ENCODE measurements at places on chromosomes 7 and 10.

GRCh38 chr10:105675333-105675732 is 1034.2 kb downstream of the SORCS3 start:
- DNase-seq: no peak

GRCh38 chr10:24882047-24882698 is 70.2 kb downstream of the PRTFDC1 start:
- no peak for DNase-seq

DNA sequence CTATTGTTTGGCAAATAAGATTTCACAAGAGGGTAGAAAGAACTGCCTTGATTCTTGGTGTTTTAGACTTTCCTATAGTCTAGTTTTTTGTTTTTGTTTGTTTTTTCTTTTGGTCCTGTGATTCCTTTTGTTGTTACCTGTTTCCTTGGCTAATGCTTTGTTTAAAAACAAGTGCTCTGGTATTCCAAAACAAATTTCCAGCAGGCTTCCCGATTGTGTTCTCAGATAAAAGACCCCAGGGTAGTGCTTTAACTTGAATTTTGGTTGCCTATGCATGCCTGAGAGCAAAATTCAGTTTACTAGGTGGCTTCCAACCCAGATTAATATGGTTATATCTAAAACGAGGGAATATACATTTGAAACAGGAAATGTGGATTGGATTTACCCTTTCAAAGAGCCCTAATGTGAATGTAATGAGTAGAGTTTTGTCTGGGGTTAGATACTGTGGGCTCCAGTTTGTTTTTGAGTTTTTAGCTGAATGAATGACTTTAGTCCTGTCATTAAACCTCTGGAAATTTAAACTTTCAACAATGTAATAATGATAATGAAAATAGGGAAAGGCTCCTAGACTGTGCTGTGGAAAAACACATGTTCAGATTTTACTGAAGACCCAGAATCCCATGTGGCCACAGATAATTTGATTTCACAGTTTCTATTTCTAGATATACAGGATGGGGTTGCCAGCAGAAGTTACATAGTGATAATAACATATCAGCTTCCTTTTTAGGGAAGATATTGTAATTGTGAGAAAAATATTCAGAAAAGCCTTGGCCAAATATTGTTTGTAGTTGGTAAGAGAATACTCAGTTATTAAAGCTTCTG is 23.9 kb downstream of the AUTS2 start:
- DNase-seq: no peak

GRCh38 chr7:142516038-142516501 is 233.2 kb upstream of the PRSS1 start:
- peak; percentile 30 for DNase-seq

GRCh38 chr10:130009228-130009627 is 45.2 kb upstream of the EBF3 start:
- DNase-seq: no peak

- no peak for DNase-seq
Observed at GRCh38 chr7:39934132-39934531, 15.9 kb upstream of the CDK13 start.

DNA sequence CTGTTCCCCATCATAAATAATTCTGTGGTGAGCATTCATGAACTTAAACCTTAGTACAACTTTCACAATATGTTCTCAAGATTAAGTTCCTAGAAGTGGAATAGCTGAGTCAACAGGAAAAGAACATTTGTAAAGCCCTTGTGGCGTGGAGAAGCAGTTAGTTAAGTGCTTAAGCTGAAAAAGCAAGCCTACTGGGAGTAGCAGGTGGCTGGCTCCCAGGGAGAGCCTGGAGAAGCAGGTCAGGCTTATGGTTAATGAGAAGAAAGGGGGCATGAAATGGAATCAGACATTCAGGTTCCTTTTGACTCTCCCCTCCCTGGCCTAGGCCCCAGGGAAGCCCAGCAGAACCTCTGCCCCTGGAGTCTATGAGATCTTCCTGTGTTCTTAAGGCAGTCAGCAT is 35.3 kb downstream of the VSTM4 start:
- DNase-seq: no peak

GRCh38 chr10:109953766-109954165 is 30.5 kb upstream of the XPNPEP1 start:
- peak; percentile 26 for DNase-seq

- no peak for DNase-seq
Observed at GRCh38 chr10:17375936-17376584, 78.3 kb downstream of the ST8SIA6 start.

- DNase-seq: no peak
Observed at GRCh38 chr7:135158141-135158655, 10.3 kb downstream of the TMEM140 start.

DNA sequence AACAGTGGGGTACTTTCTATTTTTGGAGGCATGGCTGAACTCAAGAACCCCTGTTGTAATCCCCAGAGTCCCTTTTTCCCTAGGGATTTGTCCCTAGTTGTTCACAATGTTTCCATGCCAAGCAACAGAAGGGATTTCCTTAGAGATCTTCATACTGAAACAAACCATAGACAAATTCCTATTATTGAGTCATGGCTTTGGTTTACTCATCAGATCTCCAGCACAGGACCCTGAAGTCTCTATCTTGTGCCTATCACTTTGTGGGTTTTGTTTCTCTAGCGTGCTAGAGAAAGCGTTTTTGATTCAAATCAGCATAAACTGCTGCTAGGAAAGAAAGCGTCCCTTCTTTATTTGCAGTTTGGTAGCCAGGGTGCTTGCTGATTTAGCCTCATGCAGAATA is 165.0 kb downstream of the BAMBI start:
- DNase-seq: no peak

- no peak for DNase-seq
Observed at GRCh38 chr10:70324951-70325781, 41.4 kb upstream of the NPFFR1 start.

DNA sequence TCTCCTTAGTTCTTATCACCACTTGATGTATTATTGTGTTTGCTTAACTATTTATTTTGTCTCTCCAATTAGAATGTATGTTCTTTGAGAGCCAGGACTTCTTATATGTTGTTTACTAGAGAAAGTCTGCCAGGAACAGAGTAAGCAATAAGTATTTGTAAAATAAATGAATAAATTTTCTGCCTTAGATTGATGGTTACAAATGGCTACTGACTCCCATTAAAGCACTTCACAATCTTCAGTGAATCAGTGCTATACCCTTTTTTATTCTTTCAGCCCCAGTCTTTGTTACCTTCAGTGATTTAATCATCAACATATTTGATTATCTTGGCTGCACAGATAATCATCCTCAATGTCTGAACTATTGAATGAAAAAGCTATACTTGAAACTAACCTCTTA is 197.1 kb upstream of the TMEM196 start:
- no peak for DNase-seq

- DNase-seq: no peak
Observed at GRCh38 chr10:124911124-124912067, 30.5 kb upstream of the ZRANB1 start.

- no peak for DNase-seq
Observed at GRCh38 chr10:111973306-111973705, 210.3 kb downstream of the GPAM start.

- DNase-seq: no peak
Observed at GRCh38 chr10:132920101-132920925, 22.1 kb downstream of the CFAP46 start.

- no peak for DNase-seq
Observed at GRCh38 chr10:128078136-128078969, 47.9 kb downstream of the MKI67 start.

- no peak for DNase-seq
Observed at GRCh38 chr10:47260505-47261111, 39.4 kb upstream of the GDF10 start.

DNA sequence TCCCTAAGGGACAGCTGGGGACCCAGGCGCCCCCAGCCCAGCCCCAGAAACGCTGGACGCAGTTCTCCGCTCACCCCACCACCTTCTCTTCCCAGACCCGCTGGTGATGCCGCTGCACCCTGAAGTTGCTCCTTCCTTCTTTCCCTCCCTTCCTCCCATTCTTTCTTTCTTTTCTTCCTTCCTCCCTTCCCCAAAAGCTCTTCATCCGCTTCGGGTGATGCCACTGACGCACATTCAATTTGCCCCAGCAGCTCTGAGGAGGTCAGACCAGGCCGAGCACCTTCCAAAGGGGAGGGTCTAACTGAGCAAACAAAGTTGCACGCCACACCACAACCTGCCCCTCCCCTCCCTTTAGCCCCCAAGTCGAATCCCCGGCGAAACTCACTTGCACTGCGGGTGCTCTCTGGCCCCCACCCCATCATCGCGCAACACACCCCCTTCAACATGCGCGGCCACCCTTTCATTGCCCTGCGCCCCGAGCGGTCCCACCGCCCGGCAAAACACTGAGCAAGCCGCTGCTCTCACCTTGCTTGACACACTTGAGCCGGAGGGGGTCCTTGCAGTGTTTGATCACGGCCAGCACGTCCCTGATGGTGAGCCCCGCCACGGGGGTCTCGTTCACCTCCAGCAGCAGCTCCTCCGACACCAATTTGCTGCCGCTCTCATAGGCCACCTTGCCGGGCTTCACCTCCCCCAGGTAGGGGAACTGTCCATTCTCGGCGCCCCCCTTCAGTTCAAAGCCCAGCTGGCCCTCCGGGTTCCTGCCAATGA is 787 bp downstream of the MAGI2 start:
- no peak for DNase-seq

DNA sequence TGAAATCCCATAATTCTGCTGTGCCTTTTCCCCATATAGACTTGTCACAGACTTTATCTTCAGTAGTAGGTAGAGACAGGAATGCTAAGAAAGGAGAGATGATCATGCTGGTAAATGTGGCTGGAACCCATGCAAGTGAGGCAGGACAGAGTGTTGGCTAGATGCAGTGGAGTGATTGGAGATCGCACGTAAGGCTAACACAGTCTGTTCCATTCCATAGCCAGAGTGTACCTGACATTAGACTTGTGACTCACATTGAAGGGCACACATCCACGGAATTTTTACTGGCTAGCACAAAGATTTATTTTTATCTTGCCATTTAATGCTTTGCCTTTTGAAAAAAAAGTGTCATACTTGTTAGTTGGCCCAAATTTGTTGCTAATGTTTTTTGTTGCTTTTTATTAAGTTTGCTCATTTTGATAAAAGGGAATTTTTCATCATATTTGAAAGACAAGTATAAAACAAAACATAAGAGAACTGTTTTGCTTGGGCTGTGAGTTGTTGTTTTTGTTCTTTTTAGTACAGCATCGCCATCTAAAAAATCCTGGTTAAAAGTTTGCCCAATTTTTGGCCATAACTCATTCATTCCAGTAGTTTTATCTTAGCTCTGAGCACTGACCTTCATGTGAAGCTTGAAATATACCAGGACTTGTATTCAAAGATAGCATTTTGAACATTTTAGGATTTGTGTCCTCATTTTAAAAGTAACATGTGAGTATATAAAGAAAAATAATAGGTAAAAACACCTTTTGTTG is 81.0 kb downstream of the CPED1 start:
- DNase-seq: no peak

- DNase-seq: peak; percentile 49
Observed at GRCh38 chr10:93813507-93814465, 56.0 kb downstream of the LGI1 start.

DNA sequence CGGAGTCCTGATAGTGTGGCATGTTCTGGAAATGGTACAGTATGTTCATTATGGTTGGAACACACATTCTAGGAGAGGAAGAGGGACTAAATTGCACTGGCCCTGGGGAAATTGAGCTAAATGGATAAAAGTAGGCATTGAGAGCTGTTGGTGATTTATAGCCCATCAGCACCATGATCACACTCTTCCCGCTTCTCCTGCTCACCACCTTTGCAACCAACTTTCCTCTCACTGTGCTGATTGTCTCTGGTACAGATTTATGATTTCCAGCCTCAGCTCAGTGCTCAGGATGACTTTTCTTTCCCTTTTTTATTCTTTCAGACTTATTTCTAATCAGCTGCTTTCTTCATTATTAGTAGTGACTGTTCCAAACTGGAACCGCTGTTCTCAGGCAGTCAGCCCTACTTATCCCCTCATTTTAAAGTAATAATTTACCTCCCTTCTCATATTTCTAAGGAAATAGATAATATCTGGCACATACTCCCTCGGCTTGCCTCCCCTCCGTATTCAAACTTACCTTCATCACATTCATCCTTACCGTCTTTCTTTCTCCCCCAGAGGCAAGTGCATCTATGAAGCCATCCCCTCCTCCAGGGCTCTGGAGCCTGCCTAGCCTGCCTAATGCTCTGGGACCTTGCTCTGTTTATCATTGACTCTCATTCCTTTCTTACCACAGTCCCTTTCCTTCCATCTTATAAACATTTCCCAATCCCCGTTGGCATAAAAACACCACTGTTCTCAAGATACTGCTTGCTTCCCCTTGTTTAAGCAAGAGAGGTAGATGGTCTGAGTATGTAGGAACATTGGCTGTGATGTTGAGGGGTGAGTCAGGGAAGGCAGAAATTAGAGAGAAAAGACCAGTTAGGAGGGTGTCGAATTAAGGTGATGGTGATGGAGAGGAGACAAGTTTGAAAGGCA is 51.6 kb upstream of the RPA3 start:
- DNase-seq: no peak

DNA sequence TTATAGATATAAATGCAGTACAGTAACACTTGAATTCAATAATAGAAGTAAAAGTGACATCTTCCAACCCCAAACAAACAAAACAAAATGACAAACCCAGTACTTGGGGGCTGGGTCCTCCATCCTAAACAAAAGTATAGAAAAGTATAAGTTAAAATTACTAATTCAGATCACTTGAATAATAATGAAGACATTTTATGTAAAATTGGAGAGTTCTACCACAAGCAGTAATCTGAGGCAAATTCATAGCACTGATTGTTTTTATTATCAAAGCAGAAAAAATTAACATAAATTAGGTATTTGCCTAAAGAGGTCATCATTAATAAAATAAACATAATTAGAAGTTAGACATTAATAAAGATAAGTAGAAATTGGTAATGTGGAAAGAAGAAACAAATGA is 81.5 kb downstream of the ITPRID1 start:
- no peak for DNase-seq

GRCh38 chr7:158818325-158819213 is 10.7 kb downstream of the ESYT2 start:
- peak; percentile 83 for DNase-seq

- no peak for DNase-seq
Observed at GRCh38 chr7:105792488-105793370, 83.7 kb downstream of the ATXN7L1 start.

DNA sequence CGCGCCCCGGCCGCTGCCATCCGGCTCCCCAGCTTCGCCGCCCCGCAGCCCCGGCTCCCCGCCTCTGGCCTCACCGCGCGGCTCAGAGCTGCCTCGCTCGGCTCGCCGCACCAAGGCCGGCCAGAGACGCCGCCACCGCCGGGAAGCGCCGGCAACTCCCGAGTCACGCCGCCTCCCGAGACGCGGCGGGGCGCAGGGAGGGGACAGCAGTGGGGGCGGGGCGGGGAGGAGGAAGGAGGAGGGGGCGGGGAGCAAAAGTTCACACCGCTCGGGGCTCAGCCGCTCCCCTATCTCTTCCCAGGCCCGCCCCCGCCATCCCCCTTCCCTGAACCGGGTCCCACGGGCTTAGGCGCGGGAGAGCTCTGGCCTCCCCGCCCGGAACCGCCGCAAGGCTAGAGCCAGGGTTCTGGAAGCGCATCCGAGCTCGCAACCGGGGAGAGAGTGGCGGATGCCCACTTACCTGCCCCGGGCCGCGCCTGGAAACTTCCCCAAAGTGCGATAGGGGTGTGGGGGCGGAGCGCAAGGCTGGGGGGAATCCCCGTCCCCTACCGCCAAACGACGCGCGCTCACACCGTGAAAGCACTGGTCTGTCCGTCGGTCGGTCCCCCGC is 1.0 kb downstream of the CHST15 start:
- peak; percentile 81 for DNase-seq
